ENCODE measurements at places on chromosomes 13 and 19.

GRCh38 chr13:114134111-114134943 is 1.9 kb upstream of the RASA3 start:
- no peak for DNase-seq

GRCh38 chr19:2592824-2593223 is 109.7 kb downstream of the GNG7 start:
- no peak for DNase-seq

- DNase-seq: no peak
These were observed 38.7 kb upstream of the LDLR start for GRCh38 chr19:11050323-11051114.

DNA sequence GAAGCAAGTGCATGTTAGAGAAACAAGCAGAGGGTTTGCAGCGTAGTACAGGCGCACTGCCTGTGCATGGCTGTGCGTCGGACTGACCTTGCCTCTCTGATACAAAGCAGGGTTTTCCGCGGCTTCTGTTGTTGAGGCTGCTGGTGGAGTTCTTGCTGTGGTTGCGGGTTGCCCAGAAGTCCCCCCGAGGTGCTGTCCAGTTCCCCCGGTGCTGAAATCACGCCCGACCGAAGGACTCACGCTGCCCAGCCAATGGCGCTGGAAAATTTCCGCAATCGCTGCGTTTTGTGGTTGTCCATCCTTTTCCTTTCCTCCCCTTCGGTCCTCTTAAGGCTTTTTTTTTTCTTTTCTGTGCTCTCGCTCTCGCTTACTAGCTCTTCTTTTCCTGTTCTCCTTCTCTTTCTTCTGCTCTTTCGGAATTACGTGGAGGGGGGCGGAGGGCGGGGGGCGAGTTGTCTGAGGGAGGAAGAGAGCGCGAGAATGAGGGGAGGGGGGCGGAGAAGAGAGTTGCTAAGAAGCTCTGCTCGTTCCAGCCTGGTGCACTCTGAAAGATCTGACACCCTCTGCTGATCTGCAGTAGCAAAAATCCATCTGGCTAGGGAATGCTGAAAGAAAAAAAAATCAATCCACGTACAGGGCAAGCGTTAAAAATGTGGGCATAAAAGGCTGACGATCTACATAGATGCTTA is at the start of gene SLITRK1:
SLITRK1 (minus strand) TSS at position 558 of the 689 bp plus-strand sequence. CDS start 967 bp downstream, outside the sequence.
- DNase-seq: peak; percentile 55
